ENCODE measurements at places on chromosomes 1 and 21. TPM values are rescaled to one million over a fixed set of nuclear protein-coding genes. Genes with fewer than 3 reads are reported as not detected.

DNA sequence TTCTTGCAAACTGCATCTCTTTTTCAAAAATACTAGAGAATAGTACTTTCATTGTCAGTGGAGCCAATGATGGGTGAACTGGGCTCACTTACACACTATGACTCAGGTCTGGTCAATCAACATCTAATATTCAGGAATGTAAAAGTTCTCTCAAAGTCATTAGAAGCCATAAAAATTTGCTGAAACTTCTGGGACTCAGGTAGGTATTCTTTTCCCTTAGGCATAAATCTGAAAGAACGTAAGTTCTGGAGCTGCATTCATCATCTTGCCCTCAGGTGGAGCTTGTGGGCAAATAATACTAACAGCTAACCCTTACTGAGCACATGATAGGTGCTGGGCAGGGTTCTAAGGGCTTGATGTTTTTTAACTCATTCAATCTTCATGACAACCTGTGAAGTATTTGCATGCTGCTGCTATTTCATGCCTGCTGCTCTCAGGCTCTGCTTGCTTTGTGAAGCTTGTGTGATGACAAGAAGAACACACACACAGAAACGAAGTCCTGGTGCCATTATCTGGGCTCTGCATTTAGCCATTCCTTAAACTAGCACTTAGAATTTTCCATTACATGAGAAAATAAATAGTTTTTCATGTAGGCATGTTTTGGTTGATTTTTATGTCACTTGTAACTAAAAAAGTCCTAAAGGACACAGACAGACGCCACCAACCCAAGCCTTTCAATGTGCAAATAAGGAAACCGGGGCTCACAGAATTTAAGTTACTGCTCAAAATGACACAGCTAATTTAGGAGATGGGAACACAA, 394.2 kb upstream of the LYPLAL1 start:
- DNase-seq: no peak

DNA sequence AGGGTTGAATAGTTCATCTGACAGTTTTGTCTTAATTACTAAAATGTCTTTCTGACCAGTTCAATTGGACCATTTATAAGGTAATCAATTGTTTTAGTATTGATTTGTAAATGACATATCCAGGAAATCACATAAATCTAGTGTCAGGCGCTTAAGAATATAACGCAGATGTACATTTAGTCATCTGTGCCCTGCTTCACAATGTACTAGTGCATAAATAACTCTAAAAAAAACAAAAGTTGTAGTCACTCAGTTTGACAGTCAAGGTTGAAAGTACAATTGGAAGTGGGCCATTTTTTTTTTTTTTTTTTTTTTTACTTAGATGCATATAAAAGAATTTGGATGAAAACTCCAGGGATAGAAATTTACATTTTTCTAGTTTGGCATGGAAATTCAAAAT, 490.4 kb downstream of the PTPRC start:
- DNase-seq: no peak

DNA sequence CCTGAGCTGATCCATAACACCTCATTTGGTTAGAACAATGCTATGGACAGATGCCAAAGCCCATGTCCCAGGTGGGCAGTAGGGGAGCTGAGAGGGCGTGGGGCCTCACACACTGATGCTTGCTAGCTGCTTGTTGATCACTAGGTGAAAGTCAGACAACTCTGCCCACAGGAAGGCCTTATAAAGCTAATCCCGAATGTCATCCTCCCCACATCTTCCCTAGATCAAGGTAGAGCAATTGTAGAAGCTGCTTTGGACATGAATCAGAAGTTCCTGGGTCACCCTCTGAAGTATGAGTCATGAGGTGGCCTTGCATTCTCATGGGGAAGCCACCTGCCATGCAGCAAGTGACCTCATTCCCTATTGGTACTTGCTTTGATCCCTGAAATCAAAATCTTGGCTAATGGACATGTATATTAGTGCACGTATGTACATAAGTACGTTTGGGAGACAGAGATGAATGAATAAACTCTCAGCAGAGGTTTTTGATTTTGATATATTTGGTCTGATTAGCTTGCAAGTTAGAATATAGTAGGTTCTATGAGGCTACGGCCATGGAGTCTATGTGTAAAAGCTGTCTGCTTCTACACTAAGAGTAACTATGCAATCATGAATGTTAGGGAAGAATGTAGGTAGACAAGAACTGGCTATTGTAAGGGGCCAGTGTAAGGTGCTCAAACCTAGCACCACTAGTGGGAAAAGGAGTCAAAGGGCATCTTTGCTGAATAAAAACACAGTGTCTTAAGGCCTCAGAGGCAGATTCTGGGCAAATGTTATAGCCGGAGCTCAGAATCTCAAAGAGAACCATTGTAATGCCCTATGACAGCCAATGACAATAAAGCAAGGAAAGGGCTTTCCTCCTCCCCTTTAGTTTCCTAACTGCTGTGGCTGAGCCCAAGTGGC, 52.6 kb downstream of the ABCA4 start:
- DNase-seq: peak; percentile 92

GRCh38 chr1:194102607-194103006, 916.2 kb upstream of the B3GALT2 start:
- DNase-seq: peak; percentile 3

The TGFBR3 gene
- 4.3 TPM for total RNA-seq

The F3 gene
- total RNA-seq: 5.5 TPM

The IL20 gene
- total RNA-seq: not detected

The COL9A2 gene
- 0.89 TPM for total RNA-seq

DNA sequence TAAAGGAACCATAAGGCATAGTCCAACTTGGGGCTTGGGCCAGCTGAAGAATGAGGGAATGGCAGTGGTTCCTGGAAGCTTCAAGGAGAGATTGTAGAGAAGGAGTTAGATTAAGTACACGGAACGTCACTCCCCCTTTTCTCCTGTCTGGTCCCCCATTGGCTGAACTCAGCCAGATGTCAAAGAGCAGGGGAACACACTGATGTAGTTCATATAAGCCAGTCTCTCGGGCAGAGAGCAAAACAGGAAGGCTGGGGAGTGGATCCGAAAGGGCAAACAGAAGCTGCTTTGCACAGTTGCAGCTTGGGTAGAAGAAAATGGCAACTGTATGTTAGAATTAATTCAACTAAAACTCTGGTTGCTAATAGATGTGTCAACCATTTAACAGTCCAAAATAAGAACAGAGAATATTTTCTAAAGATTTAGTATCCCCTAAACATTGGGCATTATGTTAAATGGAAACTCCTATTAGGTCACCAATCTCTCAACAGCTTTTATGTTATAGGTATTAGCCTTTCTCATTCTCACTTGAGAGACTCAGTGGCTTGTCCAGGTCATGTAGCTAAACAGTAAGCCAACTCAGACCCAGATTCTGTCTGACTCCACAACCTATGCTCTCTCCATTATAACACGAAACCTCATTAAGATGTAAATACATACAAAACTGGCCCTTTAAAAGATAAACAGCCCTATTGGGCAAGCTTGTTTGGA, 600.7 kb upstream of the USP24 start:
- no peak for DNase-seq

DNA sequence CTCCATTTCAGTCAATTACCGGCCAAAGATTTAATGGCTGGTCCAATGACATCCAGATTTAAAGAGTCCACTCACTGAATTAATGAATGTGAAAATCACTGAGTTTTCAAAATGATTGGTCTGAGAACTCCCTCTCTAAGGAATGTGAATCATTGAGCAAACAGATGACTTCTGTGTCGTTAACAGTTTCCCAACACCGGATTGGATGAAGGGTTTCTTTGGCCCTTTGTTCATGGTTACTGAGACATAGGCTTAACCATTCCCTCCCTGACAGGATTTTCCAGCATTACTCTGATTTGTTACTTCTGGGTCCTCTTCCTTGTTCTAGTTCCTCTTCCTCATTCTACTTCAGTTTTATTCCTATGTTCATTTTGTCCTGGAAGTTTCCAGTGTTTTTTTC, 1.5 kb upstream of the CLDN17 start:
- no peak for DNase-seq

- DNase-seq: no peak
Measured at GRCh38 chr1:110118636-110119396, 6.6 kb downstream of the UBL4B start.

- peak; percentile 48 for DNase-seq
Measured at GRCh38 chr1:3772027-3772714, 378 bp upstream of the SMIM1 start.

DNA sequence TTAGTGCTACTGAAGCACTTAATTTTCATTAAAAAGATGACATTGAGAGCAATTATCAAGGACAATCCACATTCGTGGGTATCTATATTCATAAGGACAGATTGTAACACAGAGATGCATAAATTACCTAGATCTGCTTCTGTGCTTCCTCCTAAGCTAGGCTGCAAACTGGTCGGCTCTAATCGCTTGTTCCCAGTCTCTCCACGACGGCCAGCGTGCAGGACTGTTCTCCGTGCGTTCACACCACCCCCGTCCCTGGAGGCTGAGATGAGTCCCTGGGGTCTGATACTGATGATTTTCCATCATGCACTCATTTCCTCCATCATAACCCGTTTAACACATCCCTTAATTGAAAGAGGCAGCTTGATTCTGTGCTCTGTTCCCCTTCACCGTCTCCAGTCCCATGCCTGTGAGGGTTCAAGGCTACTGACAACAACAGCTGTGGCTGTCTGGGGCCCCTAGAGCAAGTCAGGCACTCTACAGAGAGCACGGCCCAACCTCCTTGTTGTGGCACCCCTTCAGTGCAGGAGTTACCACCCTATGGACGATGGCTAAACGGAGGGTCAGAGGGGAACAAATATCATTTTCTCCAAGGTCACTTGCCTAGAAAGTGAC, 469.6 kb downstream of the NPHP4 start:
- DNase-seq: no peak
